IMR-90 (cell line): ENCODE measurements at places on chromosomes 5 and 9.

DNA sequence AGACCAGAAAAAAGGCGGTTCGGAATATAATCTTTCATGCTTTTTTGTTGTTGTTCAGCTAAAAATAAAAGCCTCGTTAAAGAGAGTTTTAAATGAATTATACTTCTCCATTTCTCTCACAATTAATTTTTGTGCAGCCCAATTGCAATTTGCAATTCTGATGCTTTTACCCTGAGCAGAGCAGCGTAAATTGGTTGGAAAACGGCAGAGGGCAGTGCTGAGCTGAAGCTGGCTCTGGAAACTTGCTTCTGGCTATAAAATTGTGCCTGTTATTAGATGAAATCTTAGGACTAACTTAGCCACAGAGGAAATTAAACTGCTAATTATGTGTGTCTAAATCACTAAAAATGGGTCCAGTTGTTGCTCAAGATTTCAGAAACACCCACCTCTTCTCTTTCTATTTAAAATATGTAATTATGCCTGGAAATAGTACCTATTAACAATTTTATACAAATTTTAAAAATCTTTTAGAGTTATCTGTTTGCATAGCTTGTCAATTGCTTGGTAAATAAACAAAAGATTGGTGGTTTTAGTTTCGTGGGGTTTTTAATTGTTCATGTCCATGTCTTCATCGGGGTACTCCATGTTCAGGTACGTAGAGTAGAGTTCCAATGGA, 441.8 kb upstream of the TLE4 start:
- peak; percentile 67 for DNase-seq

DNA sequence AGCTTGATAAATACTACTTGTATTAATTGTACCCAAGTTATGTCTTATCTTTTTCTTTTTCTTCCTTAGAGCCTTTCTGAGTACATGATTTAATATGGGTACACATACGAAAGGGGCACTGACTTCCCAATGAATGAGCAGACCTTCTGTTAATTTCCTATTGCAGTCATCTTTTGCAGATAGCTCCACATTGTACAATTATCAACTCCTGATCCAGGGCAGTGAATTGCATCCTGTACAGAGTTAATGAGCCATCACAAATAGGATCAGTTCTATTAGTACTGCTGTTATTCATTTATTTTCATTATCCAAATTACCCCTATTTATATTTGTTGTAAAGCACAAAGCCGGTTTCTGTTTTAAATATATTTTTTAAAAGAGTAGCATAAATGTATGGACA, 105.6 kb downstream of the ADAMTSL1 start:
- DNase-seq: no peak

- no peak for DNase-seq
Measured at GRCh38 chr5:71740015-71740753, 21.1 kb downstream of the CARTPT start.

DNA sequence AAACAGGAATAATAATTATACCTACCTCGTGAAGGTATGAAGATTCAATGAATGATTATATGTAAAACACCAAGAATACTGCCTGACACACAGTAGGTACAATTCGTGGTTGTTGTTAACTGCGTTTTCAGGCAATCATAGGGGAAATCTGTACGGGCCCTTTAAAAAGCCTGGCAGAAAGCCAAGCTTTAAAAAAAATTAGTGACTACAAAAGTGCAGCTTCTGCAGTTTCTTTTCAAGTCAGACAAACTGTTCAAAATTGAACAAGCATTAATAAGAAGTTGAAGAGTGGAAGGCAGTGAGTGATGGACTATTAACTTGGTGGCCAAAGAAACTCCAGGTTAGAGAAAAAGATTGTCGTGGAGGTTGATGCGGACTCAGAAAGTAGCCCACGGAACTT, 85.9 kb upstream of the TRIO start:
- DNase-seq: no peak

DNA sequence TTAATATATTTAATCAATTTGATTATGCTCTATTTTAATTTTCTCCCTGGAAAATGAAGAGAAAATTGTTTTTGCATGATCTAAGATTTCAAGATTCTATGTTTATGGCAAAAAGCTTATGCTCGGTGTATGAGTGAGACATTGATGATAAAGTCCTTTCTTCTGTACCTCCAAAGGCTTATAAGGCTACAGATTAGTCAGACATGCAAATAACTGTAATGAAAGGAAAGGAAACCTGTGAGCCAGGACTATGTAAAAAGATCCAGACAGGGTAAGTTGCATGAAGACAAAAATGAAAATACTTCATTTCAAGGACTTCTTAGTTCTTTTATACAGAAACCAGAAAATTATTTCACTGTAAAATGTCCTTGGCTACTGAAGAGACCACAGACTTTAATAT, 52.2 kb upstream of the EDIL3 start:
- peak; percentile 66 for DNase-seq

- peak; percentile 23 for DNase-seq
Measured at GRCh38 chr5:135085133-135085935, 51.3 kb upstream of the PITX1 start.

DNA sequence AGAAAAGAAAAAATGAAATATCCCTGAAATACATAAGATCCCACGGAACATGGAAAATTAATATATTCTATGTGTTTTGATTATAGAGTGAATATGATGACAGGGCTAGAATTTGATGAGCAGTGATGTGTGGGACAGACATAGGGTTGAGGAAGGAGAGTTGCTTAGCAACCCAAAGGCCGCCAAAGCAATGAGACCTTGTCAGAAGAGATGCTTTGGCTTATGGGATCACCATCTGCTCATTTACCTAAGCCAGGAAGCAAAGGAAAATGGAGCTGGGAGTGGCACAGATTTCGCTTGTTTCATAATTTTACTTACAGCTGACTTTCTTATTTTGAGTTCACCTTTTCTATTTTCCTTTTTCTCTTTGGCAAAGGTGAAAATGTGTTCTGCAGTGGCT, 20.9 kb upstream of the HAPLN1 start:
- no peak for DNase-seq

GRCh38 chr5:5304361-5305020, 118.0 kb upstream of the ICE1 start:
- no peak for DNase-seq

DNA sequence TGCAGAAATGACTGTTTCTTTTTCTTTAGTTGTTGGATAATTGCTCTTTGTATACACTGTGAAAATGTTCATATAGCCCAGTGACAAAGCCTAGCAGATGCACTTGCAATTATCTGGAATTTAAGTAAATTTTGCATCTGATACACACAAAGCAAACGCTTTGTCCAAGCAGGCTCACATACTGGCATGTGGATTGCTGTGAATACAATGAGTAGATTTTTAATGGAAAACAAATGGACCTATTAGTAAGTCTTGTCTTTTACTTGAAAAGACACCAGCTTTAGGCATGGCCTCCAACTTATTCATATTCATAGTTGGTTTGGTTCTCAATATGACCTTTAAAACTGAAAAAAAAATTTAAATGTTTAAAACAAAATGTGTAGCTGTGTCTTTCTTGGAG, 1299.8 kb upstream of the WWC1 start:
- no peak for DNase-seq

DNA sequence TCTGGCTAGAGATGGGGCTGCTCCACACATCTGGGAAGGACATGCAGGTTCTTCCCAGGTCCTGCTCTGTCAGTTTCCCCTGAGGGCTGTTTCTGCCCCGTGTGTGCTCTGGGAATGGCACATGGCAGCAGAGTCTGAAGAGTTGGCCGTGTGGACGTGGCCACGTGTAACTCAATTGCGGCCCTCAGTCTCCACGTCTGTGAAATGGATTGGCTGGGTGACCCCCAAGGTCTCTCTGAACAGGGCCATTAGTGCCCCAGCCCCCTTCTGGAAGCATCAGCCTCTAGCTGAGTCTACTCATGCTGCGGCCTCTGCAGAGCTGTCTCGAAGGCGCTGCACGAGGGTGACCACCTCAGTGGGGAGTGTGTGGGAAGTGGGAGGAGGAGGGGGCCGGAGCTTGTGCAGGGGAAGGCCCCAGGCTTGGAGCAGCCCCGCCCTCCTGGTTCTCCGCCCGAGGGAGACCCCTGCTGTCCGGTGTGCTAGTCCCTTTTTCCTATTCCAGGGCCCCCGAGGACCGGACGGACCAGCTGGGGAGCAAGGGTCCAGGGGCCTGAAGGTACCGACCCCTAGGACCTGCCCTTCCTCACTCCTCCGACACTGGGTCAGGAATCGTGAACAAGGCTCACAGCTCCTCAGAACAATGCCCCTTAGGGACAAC, 58.9 kb upstream of the ORM1 start:
- DNase-seq: no peak

DNA sequence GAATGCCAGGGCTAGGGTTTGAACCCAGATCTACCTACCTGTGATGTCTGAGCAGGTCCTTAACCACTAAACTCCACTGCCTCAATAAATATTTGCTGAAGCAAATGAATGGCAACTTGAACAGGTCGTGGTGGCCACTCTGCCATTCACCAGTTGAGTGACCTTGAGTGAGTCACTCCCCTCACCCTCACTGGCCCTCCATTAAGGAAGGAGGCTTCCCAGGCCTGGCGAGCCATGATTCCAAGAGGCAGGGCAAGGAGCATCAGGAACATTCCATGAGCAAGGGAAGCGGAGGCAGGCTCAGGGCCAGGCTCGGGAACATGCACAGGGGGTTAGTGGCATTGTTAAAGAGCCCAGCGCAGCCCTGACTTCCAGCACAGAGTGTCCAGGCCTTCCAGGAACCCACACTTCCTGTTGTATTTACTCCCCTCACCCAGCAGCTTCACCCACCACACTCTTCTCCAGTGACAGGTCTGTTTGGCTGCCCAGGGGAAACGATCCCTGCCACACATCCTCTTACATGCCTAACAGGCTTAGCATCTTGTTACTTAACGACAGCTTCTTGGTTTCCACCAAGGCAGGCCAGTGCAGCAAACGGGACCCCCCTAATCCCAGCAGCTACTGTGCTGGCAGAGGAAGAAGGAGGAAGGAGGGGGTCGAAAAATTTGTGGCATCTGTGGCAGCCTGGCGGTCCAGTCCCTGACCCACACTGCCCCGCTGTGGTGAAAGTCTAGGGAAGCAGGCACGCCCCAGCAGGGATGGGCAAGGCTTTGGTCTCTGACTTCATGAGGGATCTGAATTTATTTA, 43.7 kb upstream of the TTC1 start:
- peak; percentile 57 for DNase-seq

GRCh38 chr5:93589829-93590215, 6.8 kb downstream of the NR2F1 start:
- no peak for DNase-seq

DNA sequence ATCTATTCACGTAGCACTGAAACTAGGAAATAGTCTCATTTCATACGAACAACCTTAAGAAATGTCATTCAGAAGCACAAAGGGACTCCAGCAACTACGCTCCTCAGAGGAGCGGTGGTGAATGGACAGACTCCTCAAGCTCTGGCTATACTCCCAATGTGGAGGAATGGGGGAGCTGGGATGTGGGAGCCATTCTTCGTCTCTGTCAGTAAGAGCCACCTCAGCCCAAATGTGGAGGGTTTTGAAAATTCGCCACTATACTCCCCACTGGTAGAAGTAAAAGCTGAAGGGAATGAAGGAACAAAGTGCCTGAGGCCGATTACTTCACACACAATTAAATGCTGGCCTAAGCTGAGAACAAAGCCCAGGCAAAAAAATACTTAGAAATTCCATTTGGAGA, 96.3 kb downstream of the ADAMTS12 start:
- no peak for DNase-seq

- peak; percentile 94 for DNase-seq
Measured at GRCh38 chr9:95284162-95285080, 33.1 kb downstream of the FANCC start.

- no peak for DNase-seq
Measured at GRCh38 chr9:127862075-127863011, 7.9 kb upstream of the ENG start.

GRCh38 chr9:87883990-87884389, 1.3 kb downstream of the SPATA31E1 start:
- no peak for DNase-seq

DNA sequence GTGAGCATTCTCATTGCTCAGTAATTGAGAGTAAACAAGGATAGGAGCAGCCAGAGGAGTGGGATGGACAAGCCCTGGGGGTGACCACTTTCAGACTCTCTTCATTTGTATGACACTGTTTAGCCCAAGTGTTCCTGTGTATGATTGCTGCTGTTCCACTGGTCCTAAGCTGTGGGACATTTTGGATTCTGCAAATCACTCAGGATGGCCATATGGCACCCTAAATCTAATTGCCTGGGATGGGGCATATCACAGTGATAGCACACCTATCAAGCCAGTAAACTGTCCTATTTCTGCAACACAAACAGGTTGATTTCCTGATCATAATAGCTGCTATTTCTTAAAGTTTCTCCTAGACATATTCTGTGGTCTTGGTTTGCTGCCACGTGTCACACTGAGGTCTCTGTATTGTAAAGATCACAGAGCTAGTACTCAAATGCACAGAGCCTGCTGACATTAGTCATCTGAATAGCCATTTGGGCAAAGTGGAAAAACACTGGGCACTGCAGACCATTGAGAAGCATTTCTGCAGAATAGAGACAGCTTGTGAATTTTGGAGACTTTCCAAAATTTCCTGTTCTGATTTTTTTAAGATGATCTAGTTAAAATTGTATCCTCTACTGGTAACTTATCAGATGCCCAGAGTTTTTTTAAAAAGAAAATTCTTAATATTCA, 320.2 kb downstream of the RFX3 start:
- DNase-seq: no peak

DNA sequence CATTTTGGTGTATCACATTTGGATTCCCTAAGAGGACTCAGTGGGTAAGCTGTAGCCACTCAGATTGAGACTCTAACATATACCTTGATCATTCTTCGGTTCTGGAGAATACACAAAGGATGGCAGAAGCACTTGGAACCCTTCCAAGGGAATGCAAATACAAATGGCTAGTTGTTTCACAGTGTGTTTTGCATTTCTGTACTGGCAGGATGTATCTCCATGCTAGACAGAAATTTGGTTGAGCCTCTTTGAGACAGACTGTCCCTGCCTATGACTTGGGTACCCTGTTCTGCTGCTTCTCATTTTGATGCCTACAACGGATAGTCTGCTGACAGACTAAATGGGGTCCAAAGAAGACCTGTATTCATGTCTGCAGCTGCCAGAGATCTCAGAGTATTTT, 273.5 kb downstream of the TMEM38B start:
- DNase-seq: no peak

GRCh38 chr5:141858079-141858765, 20.0 kb downstream of the PCDH1 start:
- no peak for DNase-seq

GRCh38 chr9:114250235-114250568, 72.7 kb upstream of the ORM1 start:
- DNase-seq: peak; percentile 85

DNA sequence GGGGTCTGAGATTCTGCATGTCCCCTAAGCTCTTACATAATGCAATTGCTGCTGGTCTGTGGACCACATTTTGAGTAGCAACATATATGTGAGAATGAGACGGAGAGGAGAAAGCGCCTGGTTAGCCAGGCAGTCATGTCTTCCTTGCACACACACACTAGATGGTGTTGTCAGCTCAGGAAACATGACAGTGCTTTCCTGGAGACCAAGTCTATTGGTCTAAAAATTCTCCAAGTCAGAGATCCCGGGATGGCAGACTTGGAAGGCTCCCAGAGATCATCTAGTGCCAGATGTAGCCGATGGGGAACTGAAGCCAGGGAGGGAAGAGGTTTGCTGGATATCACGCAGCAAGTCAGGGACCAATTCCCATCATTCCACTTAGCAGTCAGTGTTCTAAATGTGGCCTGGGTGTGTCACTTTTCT, 53.4 kb downstream of the GALNT12 start:
- peak; percentile 95 for DNase-seq
